Fibroblast of the aortic adventitia (primary cell): ENCODE measurements at places on chromosomes 16 and 17.
A peak's percentile ranks its signal among the peaks of the same experiment; 100 is the strongest.

- DNase-seq, result no peak
Observed at GRCh38 chr16:8943966-8944759, 19.5 kb downstream of the USP7 start.

DNA sequence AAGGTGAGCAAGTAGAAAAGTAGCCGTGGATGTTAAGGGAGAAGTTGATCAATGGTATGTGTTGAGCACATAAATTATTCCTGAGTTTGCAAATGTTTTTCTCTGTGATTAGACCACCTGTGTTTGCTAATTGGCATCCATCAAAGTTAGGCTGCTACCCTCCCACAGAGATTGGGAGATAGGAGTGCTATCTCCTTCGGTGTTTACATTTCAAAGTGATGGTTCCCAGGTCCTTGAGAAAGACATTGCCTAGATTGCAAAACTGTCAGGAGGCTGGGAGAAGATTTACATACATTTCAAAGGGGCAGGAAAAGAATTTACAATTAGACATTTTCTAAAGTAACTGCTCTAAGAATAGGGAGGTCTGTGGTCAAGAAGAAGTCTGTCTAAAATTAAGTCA is 54.3 kb upstream of the CNTNAP4 start:
- no peak for DNase-seq

GRCh38 chr17:76414334-76415295 is 30.2 kb downstream of the SPHK1 start:
- DNase-seq, result peak; percentile 85

- peak; percentile 36 for DNase-seq
Observed at GRCh38 chr17:56815711-56816110, 18.0 kb downstream of the C17orf67 start.

DNA sequence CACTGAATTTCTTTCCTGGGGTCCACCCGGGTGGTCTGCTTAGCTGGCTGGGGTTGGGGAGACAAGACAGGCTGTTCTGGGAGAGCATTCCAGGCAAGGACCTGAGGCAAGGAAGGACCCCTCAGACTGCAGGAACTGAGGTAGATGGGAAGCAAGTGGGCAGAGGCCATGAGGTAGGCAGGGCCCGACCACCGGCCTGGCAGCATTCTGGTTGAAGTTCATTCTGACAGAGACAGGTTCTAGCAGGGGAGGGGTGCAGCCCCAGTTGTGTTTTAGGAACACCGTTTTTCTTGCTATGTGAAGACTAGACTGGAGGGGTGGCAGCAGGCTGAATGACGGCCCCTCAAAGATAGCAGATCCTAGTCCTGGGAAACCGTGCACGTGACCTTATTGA is 17.5 kb downstream of the B9D1 start:
- no peak for DNase-seq

GRCh38 chr17:77146246-77146632 is 5.5 kb downstream of the SEC14L1 start:
- DNase-seq, result no peak
